HCT116 (cell line): ENCODE measurements at places on chromosomes 12 and 14. TPM values are rescaled to one million over a fixed set of nuclear protein-coding genes. Genes with fewer than 3 reads are reported as not detected.

The STAC3 gene
- 2.5 TPM for total RNA-seq

The KRT78 gene
- total RNA-seq: not detected

The LIMA1 gene
- 79.6 TPM for total RNA-seq

The PMCH gene
- not detected for total RNA-seq

The SGPP1 gene
- total RNA-seq: 17.7 TPM

The SUOX gene
- 18.0 TPM for total RNA-seq

The PLEK2 gene
- total RNA-seq: 67.6 TPM

The STAB2 gene
- total RNA-seq: not detected

The ACOT6 gene
- not detected for total RNA-seq

The TAS2R50 gene
- 0.54 TPM for total RNA-seq

The CACNA2D4 gene
- 1.7 TPM for total RNA-seq

The PUS1 gene
- 77.3 TPM for total RNA-seq

The MIP gene
- total RNA-seq: 0.79 TPM

The LHX5 gene
- 2.4 TPM for total RNA-seq

The HAL gene
- total RNA-seq: 1.8 TPM

The SYNDIG1L gene
- total RNA-seq: not detected

The TTC8 gene
- total RNA-seq: 21.4 TPM

The PPP2R5C gene
- 117 TPM for total RNA-seq

The TBX3 gene
- total RNA-seq: 12.8 TPM

The WNT1 gene
- total RNA-seq: not detected

The ISM2 gene
- not detected for total RNA-seq

The TMTC3 gene
- total RNA-seq: 22.5 TPM

The NGB gene
- total RNA-seq: not detected

The KCNK13 gene
- 2.2 TPM for total RNA-seq

The BCL2L2 gene
- total RNA-seq: 25.5 TPM

The LRRC23 gene
- total RNA-seq: 8.0 TPM

The ANKRD33 gene
- not detected for total RNA-seq

The KERA gene
- total RNA-seq: not detected

The CRIP1 gene
- total RNA-seq: 260 TPM

The FGF6 gene
- total RNA-seq: not detected

The SCN8A gene
- 7.1 TPM for total RNA-seq

The LBHD2 gene
- not detected for total RNA-seq

The OAS2 gene
- 0.30 TPM for total RNA-seq

The POTEM gene
- not detected for total RNA-seq

The ANKLE2 gene
- total RNA-seq: 68.8 TPM

The E2F7 gene
- 19.5 TPM for total RNA-seq
